Stimulated activated CD8-positive, alpha-beta memory T cell treated with anti-CD3 and anti-CD28 coated beads, Interleukin-2, amount 100 ng/mL, for 1 hour (primary cell): ENCODE measurements at places on chromosomes 2 and 18.

DNA sequence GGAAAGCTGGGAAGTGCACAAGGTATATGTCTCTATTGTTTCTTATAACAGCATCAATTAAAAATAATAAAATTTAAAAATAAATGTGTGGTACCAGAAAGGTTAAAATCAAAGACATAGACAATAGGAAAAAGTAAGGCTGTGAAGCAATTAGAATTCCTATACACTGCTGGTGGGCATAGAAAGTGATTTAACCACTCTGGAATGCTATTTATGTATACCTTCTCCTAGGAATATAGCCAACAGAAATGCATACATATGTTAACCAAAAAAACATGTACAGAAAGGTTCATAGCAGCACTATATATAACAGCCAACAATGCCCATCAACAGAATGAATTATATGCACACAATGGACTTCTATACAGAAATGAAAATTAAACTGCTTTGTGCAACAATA lies 43.0 kb downstream of the WDSUB1 start:
- no peak for DNase-seq

- no peak for DNase-seq
Measured at GRCh38 chr2:136010126-136010525, 24.7 kb upstream of the DARS1 start.

- DNase-seq, result no peak
Measured at GRCh38 chr2:233492751-233493150, 73.8 kb downstream of the USP40 start.

DNA sequence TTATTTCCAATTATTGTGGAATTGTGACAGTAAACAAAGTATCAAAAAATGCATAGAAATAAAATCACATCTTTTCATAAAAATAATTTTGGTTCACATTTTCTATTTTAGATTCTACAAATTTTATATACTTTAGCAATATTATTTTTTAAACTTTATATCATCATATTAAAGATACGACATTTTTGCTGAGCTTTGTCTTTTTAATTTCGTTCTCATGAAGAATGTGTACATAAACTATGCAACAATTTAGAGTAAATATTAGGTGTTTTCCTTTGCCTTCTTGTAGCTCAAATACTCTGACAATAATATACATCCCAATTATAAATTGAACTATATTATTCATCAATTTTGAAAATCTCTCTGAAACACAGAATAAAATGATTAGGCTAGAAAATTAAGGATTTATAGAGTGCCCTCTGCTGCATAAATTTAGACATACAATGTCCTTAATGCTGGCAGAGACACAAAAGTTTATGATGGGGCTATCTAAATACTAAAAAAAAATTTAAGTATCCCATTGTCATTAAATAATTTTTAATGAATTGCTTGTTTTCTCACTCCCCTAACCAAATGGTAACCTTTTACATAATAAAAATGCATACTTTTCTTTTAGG lies 45.7 kb downstream of the CCDC102B start:
- DNase-seq, result no peak

DNA sequence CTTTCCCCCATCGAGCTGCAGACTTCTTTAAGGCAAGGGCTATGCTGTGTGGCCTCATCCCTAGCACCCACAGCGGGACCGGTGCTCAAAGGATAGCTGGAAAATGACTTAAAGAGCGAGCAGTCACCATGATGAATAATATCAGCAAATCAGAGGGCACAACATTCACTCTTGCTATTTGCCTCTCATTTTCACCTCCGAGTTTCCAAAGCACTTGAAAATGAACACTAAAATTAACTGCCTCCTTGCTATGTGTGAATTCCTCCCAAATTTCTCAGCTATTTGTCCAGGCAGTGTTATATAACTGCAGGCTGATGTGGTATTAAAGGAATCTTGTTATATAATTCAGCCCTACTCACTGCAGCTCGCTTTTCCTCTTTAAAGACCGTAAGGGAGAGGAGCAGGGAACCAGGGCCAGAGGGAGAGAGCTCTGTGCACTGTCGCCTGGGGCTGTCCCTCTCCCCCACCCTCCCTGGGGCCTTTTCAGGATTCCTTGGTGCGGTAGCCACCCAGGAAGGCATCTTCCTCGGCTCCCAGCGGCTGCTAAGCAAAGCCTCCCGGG lies 1.4 kb downstream of the CYS1 start:
- no peak for DNase-seq
